AG09319 (cell line): ENCODE measurements at places on chromosomes 7 and 10.

- DNase-seq: no peak
Observed at GRCh38 chr7:135772639-135773222, 24.1 kb upstream of the FAM180A start.

DNA sequence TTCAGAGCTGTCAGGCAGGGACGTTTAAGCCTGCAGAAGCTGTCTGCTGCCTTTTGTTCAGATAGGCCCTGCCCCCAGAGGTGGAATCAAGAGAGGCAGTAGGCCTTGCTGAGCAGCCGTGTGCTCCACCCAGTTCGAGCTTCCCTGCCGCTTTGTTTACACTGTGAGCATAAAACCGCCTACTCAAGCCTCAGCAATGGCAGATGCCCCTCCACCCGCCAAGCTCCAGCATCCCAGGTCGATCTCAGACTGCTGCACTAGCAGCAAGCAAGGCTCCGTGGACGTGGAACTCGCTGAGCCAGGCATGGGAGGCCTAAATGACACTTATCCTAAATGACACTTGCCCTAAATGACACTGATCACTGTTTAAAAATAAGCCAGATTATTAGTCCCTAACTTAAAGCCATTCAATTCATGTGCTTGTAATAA is 6.8 kb upstream of the ASB15 start:
- DNase-seq: no peak

GRCh38 chr7:150357771-150358427 is 10.7 kb upstream of the REPIN1 start:
- no peak for DNase-seq

GRCh38 chr7:43164757-43165156 is 52.3 kb downstream of the HECW1 start:
- DNase-seq: peak; percentile 55

DNA sequence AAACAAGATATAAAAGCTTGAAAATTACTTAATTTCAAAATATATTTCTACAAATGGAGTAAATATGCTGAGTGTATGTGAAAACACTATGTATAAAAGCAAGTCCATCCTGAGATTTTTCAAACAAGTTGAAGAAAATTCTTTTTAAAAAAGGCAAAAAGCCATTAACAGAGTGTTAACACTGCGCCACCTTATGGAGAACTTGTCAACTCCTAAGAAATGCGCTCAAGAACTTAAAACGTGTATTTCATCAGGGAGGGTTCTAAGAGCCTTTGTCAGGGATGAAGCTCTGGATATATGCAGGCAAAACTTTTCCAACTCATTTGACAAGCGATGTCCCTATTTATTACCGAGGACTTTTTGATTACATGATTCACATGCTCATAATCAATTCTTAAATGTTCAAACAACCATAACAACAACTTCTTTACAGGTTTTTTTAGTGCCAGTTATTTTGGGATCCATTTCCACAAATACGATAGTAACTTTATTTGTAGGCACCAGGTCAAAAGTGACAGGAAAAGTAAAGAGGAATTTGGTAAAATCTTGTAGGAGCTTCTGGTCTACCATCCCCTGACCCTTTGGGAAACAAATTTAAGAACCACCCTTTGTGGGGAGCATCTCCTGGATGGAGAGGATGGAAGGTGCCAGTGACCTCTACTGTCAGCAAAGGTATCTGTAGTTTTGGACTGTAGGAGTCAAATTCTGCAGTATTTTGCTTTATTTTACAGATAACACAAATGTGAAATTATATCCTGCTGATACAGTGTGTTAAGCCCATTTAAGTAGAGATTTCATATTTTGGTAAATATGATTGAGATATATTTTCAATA is 23.2 kb downstream of the CALCR start:
- DNase-seq: peak; percentile 12

DNA sequence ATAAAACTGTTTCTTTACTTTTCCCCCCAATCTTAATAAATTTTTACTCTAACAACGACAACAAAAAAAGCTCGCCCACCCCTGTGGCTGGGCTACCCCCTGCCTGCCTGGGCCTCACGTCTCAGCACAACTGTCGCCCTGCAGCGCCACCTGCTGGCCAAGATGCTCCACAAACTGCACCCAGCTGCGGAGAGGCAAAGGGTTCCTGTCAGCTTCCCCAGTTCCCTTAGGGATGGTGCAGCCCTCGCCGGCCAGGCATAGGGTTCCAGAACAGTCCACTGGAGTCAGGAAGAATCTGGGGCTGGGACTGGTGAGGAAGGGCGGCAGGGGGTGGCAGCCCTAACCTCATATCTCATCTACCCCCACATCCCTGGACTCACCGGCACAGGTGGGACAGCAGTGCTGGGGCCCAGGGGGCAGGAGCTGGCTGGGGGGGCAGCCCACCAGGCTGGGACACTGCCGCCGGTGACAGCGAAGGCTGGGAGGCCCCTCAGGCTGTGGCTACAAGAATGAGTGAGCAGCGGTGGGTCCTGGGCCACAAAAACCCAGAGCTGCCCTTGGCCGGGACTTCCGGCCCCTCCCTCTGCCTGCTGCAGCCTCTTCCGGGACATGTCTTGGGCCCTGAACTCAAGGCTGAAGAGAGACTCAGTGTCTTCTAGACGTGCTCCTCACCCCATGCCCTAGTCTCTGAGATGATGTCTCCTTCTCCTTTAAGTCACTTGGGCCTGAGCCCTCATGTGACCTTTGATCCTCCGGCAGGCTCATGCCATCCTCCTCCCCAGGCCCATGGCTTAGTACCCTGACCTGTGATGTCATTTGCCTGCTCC is 21.2 kb downstream of the ATP6V1F start:
- no peak for DNase-seq

- DNase-seq: no peak
Observed at GRCh38 chr7:50641442-50642405, 76.5 kb upstream of the DDC start.

GRCh38 chr10:75003891-75004290 is 107.6 kb upstream of the SAMD8 start:
- peak; percentile 4 for DNase-seq

GRCh38 chr10:127959428-127959827 is 52.5 kb downstream of the PTPRE start:
- DNase-seq: no peak

DNA sequence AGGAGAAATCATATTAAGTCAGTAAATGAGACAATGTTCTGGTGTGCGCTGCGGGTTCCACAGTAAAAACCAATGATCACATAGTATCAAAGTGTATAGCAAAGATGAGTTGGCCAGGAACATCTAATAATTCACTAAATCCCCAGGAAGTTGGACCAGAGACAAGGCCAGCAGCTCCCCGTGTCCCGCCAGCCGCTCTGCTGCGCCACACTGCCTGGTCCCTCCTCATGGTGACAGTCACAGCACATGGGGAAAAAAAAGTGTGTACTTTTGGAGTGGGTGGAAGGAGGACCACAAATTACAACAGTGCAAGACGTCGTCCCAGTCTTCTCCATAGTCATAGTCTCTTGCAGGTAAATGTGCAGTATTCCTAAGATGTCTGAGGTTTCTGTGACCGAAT is 239.0 kb upstream of the RNF32 start:
- no peak for DNase-seq

DNA sequence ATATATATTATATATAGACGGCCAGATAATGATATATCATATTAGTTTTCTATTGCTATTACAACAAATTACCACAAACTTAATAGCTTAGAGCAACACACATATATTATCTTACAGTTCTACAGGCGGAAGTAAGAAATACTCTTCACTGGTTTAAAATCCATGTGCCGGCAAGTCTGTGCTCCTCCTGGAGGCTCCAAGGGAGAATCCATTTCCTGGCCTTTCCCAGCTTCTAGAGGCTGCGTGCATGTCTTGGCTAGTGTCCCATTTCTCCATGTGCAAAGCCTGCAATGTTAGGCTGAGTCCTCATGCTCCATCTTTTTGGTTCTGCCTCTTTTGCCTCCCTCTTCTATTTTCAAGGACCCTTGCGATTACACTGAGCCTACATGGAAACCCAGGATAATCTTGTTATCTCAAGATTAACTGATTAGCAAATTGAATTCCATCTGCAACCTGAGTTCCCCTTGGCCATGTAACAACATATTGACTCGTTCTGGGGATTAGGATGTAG is 23.9 kb upstream of the PNLIPRP3 start:
- DNase-seq: no peak

- no peak for DNase-seq
Observed at GRCh38 chr10:8114741-8115617, 60.5 kb downstream of the GATA3 start.

DNA sequence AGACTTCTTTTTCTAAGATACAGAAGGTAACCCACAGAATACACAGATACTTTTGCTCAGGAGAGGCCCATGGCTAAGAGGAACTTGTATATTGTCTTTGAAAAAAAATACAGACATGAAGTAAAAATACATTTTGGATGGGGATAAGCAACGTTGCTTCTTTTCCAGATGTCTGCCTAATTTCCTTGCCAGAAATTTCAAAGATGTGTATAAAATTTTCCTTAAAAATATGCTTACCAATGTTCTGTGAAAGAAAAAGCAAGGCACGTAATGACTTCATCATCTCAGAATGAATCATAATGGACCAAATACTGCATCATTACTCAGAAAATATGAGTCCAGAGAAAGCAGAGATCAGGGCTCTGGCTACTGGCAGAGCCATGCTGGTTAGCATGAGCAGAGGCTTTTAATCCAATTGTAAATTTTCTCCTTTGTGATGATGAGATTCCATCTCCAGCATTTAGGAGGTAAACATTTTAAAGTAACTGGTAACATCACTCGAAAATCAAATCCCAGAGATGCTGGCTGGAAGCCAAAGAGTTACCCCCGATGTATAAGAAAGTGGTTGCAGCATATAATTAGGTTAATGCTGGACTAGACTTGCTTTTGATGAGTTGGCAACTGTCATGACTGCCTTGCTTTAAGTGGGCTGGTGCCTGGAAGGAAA is 272.5 kb downstream of the SEMA3A start:
- no peak for DNase-seq

DNA sequence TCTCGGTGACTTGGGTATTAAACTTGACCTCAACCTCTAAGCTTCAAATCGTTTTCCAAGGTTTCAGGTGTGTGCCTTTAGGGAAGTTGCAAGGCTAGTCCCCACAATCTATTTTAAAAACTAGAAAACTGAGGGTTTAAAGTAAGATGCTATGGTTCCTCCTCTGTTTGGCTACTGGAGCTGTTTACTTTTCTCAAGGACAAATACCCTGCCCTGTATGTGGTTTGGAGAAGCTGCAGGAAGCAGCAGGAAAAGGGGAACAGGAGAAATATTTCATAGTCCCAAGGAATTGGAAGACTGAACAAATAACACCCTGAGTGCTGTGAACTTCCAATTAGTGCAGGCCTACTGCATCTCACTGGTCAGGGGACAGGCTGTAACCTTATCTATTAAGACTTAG is 135.9 kb downstream of the NRP1 start:
- no peak for DNase-seq

GRCh38 chr10:101569323-101569621 is 18.8 kb downstream of the POLL start:
- DNase-seq: no peak
